ENCODE measurements at places on chromosomes 7 and 10.

DNA sequence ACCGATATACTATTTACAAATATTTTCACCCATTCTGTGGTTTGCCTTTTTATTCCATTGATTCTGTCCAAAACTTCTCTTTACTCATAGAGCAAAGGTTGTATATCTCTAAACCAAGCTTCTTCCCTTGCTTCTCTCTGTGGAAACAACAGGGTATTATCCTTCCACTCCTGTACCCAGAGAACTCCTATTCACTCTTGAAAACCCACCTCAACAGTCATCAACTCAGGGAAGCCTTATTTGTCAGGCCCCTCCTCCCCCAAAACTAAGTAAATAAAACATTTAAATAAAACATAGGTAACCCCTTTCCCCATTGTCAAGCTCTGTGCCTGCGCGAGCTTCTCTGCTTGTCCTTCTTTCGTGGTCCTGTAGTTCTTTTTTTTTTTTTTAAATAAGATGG, 44.6 kb downstream of the GTF2IRD1 start:
- no peak for DNase-seq

- DNase-seq = no peak
Observed at GRCh38 chr10:99358101-99358500, 28.9 kb downstream of the CNNM1 start.

DNA sequence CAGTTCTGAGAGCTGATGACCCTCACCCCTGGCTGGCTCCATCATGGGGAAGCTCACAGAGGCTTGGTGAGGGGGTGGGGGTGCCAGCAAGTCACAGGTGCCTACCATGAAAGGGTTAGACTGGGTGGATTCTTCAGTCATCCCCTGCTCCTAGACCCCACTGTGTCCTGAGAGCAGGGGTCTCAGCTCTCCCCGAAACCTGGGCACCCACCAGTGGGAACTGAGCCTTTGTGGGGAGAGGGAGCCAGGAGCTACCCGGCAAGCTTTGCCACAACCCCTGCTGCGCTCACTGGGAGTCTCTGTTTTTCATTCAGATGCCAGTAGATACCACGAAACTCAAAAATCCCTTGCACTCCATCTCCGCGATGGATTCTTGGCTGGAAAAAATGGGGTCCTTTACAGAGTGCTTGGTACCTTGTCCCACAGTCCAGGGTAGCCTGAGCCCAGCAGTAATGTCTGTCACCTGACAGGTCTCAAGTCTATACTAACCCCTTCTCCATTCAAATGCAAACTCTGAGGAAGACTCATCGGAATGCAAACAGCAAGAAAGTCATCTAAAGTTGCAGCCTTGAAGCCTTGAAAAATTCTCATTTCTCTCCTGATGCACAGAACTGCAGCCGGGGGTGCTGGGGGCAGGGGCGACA, 48.9 kb upstream of the ENO4 start:
- DNase-seq = no peak

GRCh38 chr7:8908889-8909288, 475.5 kb downstream of the NXPH1 start:
- no peak for DNase-seq

DNA sequence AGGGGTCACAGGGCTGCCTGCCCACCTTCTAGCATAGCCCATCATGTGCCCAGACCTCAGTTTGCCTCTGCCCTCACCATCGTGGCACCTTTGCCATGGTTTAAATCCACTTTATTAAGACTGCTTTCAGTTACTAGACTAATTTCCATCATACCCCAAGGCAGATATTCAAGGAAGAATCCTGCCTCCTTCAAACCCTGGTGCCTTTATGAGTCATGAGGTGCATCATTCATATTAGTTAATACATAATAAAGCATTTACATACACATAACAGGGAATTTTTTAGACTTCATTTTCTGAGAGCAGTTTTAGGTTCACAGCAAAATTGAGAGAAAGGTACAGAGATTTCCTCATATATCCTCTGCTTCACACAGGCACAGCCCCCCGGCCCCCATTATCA, 62.8 kb downstream of the CXCL12 start:
- DNase-seq = no peak

DNA sequence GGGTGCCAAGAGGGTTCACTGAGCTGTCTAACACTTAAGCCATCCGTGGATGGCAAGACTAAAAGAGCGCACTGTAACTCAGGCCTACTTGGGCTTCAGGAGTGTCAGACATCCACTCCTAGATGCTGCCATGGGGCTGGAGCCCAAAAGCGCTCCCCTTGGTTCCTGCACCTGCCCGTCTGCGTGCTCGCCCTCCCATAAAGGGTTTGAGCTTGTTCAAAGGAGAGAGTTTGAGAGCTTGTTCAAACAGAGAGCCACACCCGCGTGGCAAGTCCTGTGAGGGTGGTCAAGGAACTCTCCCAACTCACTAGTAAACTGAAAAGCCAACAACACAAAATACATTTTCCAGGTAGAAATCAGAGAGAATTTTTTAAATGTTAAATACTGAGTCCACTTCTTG, 256.7 kb downstream of the SEMA3A start:
- DNase-seq = no peak

DNA sequence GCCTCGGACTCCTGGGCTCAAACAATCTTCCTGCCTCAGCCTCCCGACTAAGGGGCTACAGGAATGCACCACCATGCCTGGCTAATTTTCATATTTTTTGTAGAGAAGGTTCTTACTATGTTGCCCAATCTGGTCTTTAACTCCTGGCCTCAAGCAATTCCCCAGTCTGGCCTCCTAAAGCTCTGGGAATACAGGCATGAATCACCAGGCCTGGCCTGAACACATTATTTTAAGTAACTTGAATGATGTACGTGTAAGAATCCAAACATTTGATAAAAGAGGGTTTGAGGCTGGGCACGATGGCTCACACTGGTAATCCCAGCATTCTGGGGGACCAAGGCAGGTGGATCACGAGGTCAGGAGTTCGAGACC, 13.0 kb upstream of the BAMBI start:
- no peak for DNase-seq

DNA sequence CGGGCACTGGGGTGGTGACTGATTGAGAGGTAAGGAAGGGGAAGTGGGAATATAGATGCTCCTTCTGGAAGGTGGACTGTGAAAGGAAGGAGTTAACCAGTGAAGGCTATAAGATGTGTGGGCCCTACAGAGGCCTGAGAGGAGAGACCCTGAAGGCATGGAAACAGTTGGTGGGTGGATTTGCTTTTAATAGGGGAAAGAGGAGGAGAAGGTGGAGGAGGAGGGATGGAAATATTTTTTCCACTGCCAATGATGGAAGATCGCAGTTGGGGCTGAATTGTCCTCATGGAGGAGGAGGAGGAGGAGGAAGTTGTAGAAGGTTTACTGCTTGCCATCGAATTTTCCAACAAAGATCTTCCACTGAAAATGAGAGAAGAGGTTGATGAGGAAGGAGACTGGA, 80.3 kb downstream of the KIAA1217 start:
- DNase-seq = no peak

DNA sequence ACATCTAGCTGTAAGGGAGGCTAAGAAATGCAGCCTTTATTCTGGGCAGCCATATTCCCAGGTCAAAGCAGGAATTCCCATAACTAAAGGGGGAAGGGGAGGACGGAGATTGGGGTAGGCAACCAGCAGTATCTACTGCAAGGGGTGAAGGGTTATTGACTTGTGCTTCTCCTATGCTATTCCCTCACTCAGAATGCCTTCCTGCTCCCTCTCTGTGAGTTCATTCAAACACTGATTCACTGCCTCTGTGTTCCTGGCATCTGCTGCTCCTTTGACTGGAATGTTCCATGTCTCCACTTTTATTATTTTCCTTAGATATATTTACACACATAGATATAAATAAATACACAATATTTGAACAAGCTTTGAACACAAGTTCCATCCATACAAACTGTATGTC, 11.1 kb downstream of the HTR7 start:
- no peak for DNase-seq

- no peak for DNase-seq
Observed at GRCh38 chr7:107890493-107890961, 456 bp upstream of the DLD start.

DNA sequence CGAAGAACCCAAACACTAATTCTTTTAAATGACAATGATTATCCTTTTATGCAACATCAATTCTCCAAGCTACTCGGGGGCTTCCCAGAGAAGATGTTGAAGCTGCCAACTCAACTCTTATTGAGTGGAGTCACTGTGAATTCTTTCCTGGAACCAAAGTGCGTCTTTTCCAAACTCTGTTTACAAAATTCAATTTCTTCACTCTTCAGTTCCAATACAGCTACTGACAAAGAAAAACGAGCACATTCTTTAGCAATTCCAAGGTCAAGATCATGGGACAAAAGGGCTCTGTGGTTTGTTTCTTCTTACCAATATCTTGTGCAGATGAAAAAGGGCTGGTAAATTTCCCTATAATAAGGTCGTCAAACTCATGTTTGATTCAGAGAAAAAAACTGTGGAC, 74.2 kb downstream of the FAS start:
- no peak for DNase-seq

DNA sequence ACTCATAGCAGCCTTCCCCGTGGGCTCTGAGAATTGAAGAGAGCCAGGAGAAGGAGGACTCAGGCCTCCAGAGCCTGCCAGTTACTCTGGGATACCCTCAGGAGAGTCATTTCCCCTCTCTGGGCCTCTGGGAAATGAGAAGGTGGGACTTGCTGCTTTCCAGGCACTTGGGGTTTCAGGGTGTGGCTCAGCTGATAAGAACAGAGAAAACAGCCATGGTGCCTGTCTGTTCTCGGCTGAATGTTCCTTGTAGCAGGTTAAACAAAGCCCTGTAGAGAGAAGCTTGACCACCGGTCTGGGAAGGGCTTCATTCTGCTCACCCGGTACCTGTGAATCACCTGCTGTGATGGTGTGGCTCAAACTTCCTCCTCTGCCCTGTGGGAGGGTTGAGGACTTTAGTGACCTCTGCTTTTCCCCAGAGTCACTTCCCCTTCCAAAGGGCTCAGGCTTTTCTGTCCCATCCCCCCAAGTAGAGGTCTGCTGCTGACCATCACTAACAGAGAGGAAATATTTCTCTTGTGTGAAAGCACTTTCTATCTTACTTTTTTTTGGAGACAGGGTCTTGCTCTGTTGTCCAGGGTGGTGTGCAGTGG, 212.4 kb upstream of the GALNT17 start:
- DNase-seq = no peak

DNA sequence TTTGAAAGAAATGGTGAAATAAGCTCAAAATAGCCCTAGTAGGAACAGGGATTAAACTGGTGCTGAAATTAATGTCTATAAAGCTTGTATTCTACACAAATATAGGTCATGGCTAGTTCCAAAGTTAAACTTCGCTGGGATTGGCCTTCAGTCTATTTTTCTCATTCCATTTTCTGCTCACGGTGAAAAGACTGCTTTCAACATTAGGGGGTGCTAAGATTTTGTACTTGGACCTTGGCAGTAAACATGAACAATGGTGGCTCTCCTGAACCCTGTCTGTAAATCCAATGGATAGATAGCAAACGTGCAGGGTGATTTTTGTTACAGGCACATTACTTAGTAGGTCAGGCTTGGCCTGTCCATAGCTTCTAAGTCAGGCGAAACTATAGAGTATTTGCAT, 36.0 kb upstream of the RSU1 start:
- DNase-seq = no peak

DNA sequence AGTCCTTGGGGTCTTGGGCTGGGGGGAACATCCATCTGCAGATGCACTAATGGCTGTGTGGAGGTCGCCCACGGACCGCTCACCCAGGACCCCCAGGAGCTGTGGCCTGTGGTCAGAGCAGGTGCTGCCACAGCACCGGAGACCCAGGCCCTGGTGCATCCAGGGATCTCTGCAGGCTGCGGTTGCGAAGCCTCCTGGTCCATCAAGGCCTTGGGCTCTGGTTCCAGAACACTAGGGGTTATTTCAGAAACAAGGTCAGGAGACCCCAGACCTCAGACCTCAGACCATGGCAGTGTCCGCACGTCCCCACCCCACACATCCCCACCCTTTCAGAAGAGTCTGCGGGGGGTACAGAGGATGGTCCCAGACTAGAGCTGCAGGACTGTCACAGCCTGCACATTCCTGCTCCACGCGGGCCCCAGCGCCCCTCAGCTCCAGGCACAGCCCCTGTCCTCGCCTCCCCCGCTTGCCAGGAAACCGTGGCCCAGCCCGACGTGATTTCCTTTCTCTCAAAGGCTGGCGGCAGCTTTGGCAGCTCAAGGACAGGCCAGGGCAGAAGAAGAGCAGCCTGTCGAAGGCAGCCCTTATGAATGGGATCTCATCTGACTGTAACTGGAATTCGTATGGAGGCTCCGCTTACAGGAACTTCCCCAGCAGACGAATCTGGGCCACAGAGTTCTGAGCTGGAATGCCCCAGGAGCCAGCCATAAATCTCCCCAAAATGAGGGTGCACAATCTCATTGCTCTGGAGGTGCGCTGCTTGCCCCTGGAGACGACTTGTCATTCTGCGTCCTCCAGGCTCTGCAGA, 136.2 kb upstream of the RET start:
- no peak for DNase-seq

DNA sequence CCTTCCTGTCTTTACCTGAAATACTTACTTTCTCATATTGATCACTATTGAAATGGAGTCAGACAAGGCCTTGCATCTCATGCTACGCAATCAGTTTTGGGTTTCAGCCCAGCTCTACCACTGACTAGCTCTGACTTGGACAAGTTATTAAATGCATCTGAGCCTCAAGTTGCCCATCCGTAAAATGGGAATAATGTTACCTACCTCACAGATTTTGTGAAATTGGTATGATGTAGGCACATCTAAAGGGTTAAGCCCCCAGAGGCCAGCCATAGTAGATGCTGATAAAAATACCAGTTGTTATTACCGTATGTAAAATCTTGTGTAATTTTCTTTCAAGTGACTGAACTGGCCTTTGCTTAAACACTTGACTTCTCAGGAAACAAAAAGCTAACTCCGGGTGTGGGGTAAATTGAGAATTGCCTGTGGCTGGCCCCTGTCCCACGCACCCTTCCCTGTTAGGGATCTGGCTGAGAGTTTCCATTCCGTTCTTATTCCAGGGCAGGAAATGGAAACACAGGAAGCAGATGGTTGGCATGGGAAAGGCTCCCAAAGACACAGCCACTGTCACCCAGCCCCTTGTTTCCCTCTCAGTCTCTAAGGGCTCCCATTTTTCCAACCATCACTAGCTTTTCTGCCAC, 7.5 kb downstream of the DUSP5 start:
- no peak for DNase-seq

DNA sequence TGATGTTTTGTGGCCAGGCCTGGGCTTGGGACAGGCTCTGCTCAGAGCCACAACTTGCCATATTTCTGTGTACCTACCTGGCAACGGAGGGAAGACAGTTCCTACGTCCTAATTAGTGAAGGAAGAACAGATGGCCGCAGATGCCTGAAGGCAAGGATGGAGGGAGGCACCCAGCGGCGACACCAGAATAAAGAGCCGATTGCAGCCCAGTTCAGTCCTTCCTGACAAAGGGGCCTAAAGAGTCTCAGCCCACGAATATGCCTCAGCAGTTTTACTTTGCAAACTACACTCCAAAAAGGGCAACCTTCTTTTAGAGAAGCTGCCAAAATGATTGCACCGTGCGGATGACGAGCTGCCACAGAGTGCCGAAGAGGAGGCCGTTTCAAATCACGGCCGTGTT, 585.8 kb downstream of the GLRX3 start:
- DNase-seq = no peak

GRCh38 chr7:12013983-12014382, 182.0 kb upstream of the THSD7A start:
- DNase-seq = no peak

Measured in effector CD4-positive, alpha-beta T cell (primary cell).